Prostate gland (tissue), 2 donors: ENCODE measurements at places on chromosomes 2 and 18. TPM values are rescaled to one million over a fixed set of nuclear protein-coding genes. Genes with fewer than 3 reads are reported as not detected.

DNA sequence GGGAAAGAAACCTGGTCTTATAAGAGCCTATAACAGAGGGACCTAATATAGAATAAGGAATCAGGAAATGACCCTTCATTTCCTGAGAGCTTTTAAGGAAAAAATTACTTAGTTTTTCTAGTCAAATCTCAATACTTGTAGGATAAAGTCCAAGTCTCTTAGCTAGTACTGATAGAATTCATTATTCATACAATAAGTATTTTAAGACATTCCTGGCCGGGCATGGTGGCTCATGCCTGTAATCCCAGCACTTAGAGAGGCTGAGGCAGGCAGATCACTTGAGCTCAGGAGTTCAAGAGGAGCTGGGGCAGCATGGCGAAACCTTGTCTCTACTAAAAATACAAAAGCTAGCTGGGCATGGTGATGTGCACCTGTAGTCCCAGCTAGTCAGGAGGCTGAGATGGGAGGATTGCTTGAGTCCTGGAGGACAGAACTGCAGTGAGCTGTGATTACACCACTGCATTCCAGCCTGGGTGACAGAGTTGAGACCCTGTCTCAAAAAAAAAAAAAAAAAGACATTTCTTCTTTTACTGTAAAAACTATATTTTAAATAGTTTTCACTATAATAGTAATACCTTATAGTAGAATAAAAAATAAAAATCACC, 3.2 kb downstream of the RAB3GAP1 start:
- H3K4me1 ChIP-seq: no peaks in the 10 kb centered on the region
- no peaks in the 10 kb centered on the region for H3K36me3 ChIP-seq
- no peak overlapping the region for H3K27ac ChIP-seq
- no peak for DNase-seq
- no peak overlapping the region for H3K4me3 ChIP-seq
- no peaks in the 10 kb centered on the region for H3K27me3 ChIP-seq

GRCh38 chr2:27701676-27702075, 38.0 kb downstream of the SLC4A1AP start:
- no peak overlapping the region for H3K27ac ChIP-seq
- no peaks in the 10 kb centered on the region for H3K27me3 ChIP-seq
- no peak overlapping the region for H3K4me3 ChIP-seq
- no peaks in the 10 kb centered on the region for H3K36me3 ChIP-seq
- DNase-seq: no peak

GRCh38 chr2:40249577-40249976, 202.3 kb downstream of the SLC8A1 start:
- H3K27ac ChIP-seq: no peak overlapping the region
- no peak overlapping the region for H3K4me3 ChIP-seq
- no peak for DNase-seq
- H3K4me1 ChIP-seq: no peaks in the 10 kb centered on the region

- no peak overlapping the region for H3K4me3 ChIP-seq
- no peak overlapping the region for H3K27ac ChIP-seq
- no peaks in the 10 kb centered on the region for H3K27me3 ChIP-seq
- no peak for DNase-seq
Observed at GRCh38 chr2:230907361-230908091, 17.5 kb downstream of the GPR55 start.

GRCh38 chr2:159265171-159265576, 21.3 kb downstream of the WDSUB1 start:
- no peaks in the 10 kb centered on the region for H3K36me3 ChIP-seq
- DNase-seq: no peak
- no peak overlapping the region for H3K27ac ChIP-seq
- no peaks in the 10 kb centered on the region for H3K27me3 ChIP-seq
- H3K4me3 ChIP-seq: no peak overlapping the region

DNA sequence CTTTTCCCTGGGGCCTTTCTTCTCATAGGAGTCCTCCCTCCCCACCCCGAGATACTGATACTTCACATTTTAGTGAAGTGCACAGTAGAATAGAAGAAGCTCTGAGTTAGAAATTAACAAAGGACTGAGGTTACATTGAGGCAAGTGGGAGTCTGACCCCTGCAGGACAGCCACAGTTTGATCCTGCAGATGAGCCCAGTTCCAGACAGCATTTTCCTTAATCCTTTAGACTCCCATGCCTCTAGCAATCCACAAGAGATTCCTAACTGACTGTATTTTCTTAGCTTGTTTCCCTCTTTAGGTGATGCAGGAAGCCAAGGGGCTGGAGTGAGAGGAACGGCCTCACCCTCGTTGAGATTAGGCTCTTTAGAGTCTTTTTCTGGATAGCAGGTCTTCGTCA, 204.0 kb downstream of the CYRIA start:
- DNase-seq: no peak
- H3K27ac ChIP-seq: no peak overlapping the region
- H3K4me1 ChIP-seq: no peaks in the 10 kb centered on the region
- H3K36me3 ChIP-seq: no peaks in the 10 kb centered on the region
- no peak overlapping the region for H3K4me3 ChIP-seq

DNA sequence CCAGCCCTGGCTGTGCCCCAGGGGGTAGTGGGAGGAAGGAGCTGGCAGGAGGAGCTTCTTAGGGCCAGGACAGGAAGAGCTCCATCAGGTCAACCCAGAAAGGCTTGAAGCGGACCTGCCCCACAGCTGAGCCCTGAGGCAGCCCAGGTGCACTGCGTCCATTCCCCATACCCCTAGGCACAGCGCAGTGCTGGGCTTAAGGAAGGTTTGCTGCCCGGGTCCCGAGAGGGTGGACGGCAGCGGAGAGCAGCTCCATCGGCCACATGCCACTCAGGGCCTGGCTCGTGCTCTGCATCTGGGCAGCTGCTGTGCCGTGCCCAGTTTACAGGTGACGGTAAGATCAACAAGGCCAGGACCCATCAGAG, 26.4 kb downstream of the DNMT3A start:
- H3K4me3 ChIP-seq: no peak overlapping the region
- H3K36me3 ChIP-seq: no peaks in the 10 kb centered on the region
- DNase-seq: no peak
- no peaks in the 10 kb centered on the region for H3K27me3 ChIP-seq
- peak overlapping the region; percentile 46 for H3K27ac ChIP-seq
- H3K4me1 ChIP-seq: peaks cover 20% of the 10 kb centered on the region

DNA sequence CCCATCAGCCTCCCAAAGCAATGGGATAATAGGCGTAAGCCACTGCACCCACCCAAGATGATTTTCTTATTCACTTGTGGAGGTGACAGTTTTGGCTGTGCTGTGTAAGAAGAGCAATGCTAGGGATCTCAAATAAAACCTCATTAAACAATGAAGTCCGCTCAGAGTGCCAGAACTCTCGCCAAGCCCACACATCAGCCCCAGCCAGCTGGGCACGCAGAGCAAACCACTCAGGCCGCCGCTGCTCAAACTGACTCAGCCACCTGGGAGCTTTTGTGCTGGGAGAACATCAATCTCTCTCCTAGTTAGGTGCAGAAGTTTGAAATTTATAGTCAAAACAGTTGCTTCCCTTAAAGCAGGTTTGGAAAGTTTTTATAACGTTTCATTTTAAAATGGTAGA, 47.6 kb downstream of the RNF152 start:
- no peak overlapping the region for H3K27ac ChIP-seq
- no peaks in the 10 kb centered on the region for H3K27me3 ChIP-seq
- H3K4me1 ChIP-seq: no peaks in the 10 kb centered on the region
- no peak overlapping the region for H3K4me3 ChIP-seq

Gene CLIP4
- 30.3 TPM for total RNA-seq

GRCh38 chr2:160209516-160209856, 9.4 kb upstream of the ITGB6 start:
- no peaks in the 10 kb centered on the region for H3K36me3 ChIP-seq
- no peak overlapping the region for H3K27ac ChIP-seq
- DNase-seq: no peak
- H3K4me3 ChIP-seq: no peak overlapping the region
- no peaks in the 10 kb centered on the region for H3K4me1 ChIP-seq
- H3K27me3 ChIP-seq: no peaks in the 10 kb centered on the region

GRCh38 chr2:141037361-141037760, 1093.5 kb downstream of the LRP1B start:
- no peaks in the 10 kb centered on the region for H3K27me3 ChIP-seq
- no peak overlapping the region for H3K27ac ChIP-seq

Gene NEU2
- not detected for total RNA-seq

DNA sequence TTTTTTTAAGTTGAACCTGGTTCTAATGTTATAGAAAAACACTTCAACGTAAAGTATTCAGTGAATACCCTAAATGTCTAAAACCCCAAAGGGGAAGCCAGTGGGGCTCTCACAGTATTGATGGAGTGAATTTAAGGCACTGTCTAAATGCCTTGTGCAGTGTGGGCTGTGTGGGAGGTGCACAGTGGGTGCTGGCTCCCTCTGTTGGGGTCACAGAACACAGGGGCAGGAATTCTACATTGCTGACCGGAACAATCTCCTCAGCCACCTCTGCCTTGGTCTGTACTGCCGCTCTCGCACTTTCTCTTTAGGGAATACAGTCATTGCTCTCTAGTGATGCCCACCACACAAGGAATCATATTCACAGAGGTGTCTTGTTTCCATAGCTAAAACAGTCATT, 45.4 kb downstream of the SPRED2 start:
- no peak overlapping the region for H3K27ac ChIP-seq
- H3K4me3 ChIP-seq: no peak overlapping the region
- H3K27me3 ChIP-seq: no peaks in the 10 kb centered on the region
- H3K36me3 ChIP-seq: no peaks in the 10 kb centered on the region
- no peak for DNase-seq

DNA sequence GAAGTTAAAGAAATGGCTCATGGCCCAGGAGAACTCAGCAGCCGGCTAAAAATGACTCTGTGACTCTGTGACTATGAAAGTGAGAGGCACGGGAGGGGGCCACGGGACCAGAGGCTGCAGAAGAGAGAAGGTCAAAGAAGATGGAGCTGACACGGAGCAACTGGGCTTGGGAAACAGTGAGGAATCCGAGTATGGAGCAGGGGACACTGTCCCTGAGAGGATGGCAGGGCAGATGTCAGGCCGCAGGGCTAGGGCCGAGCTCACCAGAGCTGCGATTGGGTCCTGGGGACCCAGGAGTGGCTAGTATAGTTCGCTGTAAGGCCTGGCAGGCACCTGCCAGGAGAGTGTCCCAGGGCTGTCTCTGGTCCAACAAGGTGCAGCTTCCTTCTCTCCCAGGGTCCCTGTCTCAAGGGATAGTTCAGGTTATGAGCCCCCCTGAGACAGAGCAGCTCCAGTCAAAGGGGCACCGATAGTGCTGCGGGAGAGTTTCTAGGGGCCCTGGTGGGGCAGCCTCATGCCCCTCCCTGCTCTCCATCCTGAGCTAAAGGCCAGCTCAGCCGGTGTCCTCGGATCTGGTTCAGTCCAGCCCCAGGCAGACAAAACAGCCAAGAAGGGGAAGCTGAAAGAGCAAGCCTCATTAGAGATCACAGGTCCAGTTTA, 42.7 kb downstream of the CIB4 start:
- no peaks in the 10 kb centered on the region for H3K27me3 ChIP-seq
- no peak overlapping the region for H3K4me3 ChIP-seq
- H3K4me1 ChIP-seq: no peaks in the 10 kb centered on the region

DNA sequence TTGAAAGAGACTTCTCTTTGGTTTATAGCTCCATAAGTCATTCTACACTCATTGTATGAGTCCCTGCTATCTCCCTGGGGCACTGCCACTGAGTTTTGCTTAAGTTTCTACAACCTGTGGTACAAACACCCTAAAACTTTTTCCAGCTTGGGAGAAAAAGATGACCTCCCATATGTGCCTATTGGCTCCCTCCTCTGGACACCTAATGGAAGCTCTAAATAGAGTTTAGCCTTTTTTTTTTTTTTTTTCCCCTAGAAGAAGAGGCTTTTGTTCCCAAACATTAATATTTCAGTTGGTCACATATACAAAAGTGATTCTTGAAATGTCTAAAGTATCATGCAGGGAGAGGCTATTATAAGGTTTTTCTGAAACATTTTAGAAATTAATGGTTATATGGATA, 547.2 kb upstream of the TMEFF2 start:
- H3K27ac ChIP-seq: no peak overlapping the region
- no peaks in the 10 kb centered on the region for H3K36me3 ChIP-seq
- no peaks in the 10 kb centered on the region for H3K27me3 ChIP-seq
- no peak for DNase-seq

GRCh38 chr2:219848882-219849281, 221.5 kb downstream of the SLC4A3 start:
- H3K36me3 ChIP-seq: no peaks in the 10 kb centered on the region

Gene POMC
- 2.6 TPM for total RNA-seq

DNA sequence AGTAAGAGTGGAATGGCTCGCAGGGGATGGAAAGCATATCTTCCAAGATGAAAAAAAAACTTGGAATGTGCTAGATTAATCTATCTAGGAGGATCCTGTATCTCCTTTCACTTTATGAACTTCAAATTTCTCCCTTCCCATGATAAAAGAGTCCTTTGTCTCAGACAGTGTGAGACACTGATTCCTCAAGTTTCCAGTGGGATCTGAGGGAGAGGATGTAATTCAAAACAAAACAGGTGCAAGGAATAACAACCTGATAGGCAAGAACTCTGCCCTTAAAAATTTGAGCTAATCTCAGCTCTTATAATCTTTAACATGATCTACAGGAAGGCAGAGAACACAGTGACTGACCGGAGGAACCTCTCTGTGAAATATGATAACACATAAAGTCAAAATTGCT, 162.0 kb upstream of the ZFP36L2 start:
- no peaks in the 10 kb centered on the region for H3K27me3 ChIP-seq
- no peak for DNase-seq
- no peak overlapping the region for H3K27ac ChIP-seq
- H3K36me3 ChIP-seq: no peaks in the 10 kb centered on the region

Gene CERKL
- 0.55 TPM for total RNA-seq

- no peaks in the 10 kb centered on the region for H3K27me3 ChIP-seq
- no peak overlapping the region for H3K27ac ChIP-seq
- no peaks in the 10 kb centered on the region for H3K4me1 ChIP-seq
- H3K36me3 ChIP-seq: no peaks in the 10 kb centered on the region
- no peak overlapping the region for H3K4me3 ChIP-seq
Observed at GRCh38 chr2:144554492-144555210, 34.7 kb upstream of the ZEB2 start.

- H3K27me3 ChIP-seq: no peaks in the 10 kb centered on the region
- no peaks in the 10 kb centered on the region for H3K36me3 ChIP-seq
- no peak for DNase-seq
- H3K4me3 ChIP-seq: no peak overlapping the region
- H3K27ac ChIP-seq: peak overlapping the region; percentile 56
- H3K4me1 ChIP-seq: no peaks in the 10 kb centered on the region
Observed at GRCh38 chr2:238881353-238882081, 33.6 kb downstream of the TWIST2 start.

DNA sequence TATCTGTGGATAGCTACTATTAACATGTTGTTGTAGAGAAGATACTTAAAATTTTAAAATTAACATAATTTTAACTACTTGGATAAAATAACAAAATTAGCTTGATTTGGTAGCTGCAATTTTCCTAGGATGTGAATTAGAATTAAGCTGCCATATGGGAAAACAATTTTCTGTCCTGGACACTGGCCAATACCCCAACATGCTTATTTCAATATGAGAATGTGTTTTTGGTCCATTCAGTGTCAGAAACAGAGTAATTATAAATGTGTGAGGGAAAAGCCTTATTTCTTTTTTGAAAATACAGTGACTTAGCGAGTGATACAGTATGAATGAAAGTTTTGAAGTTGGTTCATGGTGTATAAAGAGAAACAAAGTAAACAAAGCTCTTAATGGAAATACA, 948.3 kb upstream of the GYPC start:
- H3K27ac ChIP-seq: no peak overlapping the region
- no peak overlapping the region for H3K4me3 ChIP-seq
- H3K36me3 ChIP-seq: no peaks in the 10 kb centered on the region
- H3K27me3 ChIP-seq: no peaks in the 10 kb centered on the region

Gene GREB1
- total RNA-seq: 392 TPM
